ENCODE measurements at places on chromosomes 7 and 10.

GRCh38 chr10:97426776-97427570 lies 982 bp downstream of the PGAM1 start:
- no peak for DNase-seq

DNA sequence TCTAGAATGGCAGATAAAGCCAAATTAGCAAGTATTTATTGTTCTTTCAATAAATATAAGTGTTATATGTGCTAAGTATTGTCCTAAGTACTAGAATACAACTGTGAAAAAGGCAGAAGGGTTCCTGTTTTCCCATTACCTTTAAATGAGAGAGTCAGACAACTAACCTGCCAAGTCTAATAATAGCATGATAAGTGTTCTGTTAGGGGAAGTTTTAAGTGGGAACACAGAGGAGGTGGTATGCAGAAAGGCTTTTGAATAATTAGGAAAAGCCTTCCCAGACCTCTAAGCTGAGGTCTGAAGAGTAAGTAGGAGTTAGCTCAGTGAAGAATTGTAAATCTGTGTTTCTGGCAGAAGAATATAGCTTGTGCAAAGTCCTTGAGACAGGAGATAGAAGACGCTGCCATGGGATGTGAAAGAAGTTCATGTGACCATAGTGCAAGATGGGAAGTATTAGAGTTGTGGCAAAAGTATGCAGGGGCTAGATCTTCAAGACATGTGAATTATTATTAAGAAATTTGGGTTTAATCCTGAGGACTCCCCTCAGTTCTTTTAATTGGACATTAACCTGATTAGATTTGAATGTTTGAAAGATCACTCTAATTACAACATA lies 12.5 kb downstream of the SHOC2 start:
- no peak for DNase-seq

DNA sequence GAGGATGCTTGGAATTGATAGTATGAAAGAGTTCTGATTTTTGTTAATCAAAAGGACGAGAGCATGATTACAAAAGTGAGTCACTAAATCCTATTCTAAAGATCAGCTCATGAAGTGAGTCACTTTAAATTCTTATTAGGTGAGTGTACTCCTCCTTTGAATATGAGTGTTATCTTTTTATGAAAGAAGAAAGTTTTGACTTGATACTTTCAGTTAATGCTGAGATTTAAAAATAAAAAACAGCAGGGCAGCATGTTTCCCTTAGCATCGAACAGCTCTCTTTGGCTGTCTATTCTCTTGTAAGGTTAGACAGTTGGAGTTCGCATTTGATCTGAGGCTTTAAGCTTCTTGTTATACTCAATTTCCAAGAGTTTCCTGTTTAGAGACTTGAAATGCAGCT lies 222.0 kb downstream of the TWIST1 start:
- no peak for DNase-seq

DNA sequence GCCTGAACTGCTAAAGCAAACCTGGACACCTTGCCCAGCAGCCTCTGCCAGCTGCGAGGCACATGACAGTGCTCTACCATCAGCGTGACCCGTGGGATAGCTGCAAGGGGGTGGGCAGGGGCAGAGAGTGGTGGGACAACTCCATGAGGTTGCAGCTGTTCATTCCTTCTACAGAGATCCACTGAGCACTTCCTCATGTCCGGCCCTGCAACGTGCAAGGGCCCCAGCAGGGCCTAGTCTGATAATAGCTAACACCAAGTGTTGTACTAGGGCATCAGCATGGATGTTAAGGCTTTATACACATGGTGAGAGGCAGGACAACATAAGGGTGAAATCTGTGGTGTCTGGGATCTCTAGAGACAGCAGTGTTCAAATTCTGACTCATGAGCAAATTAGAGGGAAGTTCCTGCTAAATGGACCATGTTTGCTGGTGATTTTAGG lies 14.3 kb downstream of the NOD1 start:
- DNase-seq: no peak

All from left lobe of liver (tissue), 2 donors.